ENCODE measurements at places on chromosomes 7 and 10. TPM values are rescaled to one million over a fixed set of nuclear protein-coding genes. Genes with fewer than 3 reads are reported as not detected.

Gene MSS51
- 1.6 TPM for total RNA-seq

- no peak for DNase-seq
Observed at GRCh38 chr7:134403062-134403461, 55.8 kb downstream of the AKR1B1 start.

DNA sequence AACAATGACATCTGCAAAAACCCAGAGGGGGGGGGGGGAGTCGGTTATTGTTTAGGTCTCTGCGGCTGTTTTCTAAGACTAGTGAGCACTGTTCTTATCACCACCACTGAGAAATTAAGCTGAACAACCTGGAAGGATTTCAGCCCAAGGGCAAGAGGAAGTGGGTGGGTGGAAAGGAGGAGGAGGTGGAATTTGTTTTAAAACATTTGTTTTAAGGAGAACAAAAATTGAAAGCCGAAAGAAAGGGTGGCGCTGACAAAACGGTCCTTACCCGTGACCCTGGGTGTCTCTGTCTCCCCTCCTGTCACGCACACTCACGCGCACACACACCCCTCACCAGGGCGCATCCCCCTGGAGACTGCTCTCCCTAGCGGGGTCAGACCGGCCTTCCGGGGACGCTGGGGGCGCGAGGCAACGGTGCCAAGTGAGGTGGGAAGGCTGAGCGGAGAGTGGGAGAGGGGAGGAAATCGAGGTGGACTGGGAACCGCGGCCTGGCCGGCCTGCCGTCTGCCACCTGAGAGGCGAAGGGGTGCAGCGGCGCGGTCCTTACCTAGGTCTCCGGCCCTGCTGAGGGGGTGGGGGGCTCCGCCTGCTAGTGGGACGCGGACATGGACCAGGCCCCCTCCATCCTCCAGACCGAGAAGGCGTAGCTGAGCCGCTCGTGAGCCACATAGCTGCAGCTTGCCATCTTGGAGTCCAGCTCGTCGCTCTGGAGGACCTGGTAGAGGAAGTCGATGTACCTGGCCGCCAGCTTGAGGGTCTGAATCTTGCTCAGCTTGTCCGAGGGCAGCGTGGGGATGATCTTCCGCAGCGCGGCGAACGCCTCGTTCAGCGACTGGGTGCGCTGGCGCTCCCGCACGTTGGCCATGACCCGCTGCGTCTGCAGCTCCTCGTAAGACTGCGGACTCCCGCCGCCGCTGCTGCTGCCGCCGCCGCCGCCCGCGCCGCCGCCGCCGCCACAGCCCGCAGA is 1.0 kb downstream of the TWIST1 start:
- DNase-seq = peak; percentile 46

Gene PRSS1
- total RNA-seq = not detected

GRCh38 chr7:155423337-155424285 is 34.3 kb upstream of the EN2 start:
- DNase-seq = no peak

- DNase-seq = no peak
Observed at GRCh38 chr10:81903472-81903871, 28.5 kb downstream of the NRG3 start.

DNA sequence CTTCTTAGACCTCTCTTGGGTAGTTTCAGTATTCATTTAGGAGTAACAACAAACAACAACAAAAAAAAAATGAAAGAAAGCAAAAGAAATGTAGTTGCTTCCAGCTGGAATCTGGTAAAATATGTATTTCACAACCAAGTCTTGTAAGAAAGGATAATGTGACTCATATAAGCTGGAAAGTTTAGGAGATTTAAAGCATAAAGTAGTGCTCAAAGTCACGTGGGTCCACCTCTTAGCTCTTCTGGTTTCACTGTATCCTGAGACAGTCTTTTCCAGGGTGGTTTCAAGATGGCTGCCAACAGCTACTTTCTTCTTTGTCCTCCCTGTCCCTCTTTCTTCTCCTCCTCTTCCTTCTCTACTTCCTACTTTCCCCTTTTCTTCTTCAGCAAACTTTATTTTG is 69.5 kb upstream of the CDK13 start:
- DNase-seq = no peak

GRCh38 chr10:811379-812175 is 119.9 kb downstream of the LARP4B start:
- no peak for DNase-seq

- DNase-seq = no peak
Observed at GRCh38 chr7:21526007-21526406, 16.8 kb upstream of the DNAH11 start.

GRCh38 chr7:18499407-18500177 is 4.0 kb downstream of the HDAC9 start:
- no peak for DNase-seq

GRCh38 chr7:38880454-38880853 is 28.5 kb downstream of the VPS41 start:
- no peak for DNase-seq

DNA sequence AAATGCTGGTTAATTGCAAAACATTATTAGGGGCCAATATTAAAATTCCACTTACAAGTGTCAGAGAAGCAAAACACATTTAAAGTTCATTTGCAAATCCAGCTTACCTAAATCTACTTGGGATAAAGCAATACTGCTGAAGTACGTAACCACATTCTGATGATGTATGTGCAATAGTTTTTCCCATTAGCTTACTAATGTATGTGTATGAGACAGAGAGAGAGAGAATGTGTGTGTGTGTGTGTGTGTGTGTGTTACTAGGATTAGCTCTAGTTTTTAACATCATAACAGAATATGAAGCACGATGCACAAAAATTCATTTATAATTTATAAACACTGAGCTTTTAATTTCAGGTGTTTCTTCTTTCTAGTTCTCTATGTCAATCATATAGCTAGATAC is 1074.2 kb upstream of the C7orf33 start:
- no peak for DNase-seq

DNA sequence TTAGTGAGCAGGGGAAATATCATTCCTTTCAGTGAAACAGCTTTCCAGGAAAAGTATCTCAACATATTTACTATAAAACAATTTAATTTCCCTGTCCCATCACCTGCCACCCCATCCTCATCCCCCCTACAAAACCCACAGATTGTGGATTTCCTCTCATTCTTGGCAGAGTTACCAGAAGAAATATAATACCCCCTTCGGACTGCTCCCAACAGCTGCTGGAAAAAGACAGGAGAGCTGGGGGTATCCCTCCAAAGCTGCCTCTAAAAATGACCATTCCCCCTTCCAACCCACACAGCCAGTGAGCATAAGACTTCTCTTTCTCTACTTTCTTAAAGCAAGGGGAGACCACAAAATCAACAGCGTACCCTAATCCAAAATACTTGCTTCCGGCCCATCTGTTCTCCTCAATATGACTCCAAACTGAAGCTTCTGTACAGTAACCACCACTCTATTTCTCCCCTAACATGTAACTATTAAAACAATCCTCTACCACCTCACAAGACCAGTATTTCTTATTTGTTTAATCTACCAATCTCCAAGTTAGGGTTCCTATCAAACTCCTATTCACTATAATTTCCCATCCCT is 7.8 kb downstream of the FBXW4 start:
- no peak for DNase-seq

Gene IKZF5
- total RNA-seq = 9.8 TPM

GRCh38 chr7:15937571-15937970 is 251.1 kb upstream of the MEOX2 start:
- DNase-seq = no peak

DNA sequence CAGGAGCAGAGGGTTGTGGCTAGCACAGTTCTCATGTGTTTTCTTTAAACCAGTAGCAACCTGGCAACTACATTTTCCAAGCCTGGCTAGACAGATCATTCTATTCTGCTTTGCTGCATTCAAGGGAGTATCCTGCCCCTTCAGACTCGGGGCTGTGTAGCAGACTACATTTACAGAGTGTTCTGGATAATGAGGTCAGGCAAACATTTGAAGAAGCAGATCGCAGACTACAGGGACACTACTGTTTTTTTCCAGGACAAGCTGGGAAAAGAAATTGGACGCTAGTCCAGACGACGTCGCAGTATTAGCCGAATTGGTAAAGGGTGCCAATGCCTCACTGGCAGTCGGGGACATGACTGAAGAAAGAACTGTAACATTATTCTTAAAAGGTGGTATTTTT is 61.0 kb upstream of the PAPSS2 start:
- peak; percentile 22 for DNase-seq

Gene MCM10
- total RNA-seq = 2.4 TPM

Gene PAPSS2
- 2.0 TPM for total RNA-seq

- DNase-seq = no peak
Observed at GRCh38 chr7:40177071-40177470, 42.3 kb downstream of the SUGCT start.

- no peak for DNase-seq
Observed at GRCh38 chr7:103598326-103598905, 152.4 kb upstream of the SLC26A5 start.

Data from frontal cortex (tissue), 4 donors.